Pancreas (tissue), 10 donors: ENCODE measurements at places on chromosomes 13 and 19. TPM values are rescaled to one million over a fixed set of nuclear protein-coding genes. Genes with fewer than 3 reads are reported as not detected.

- no peaks in the 10 kb centered on the region for H3K27me3 ChIP-seq
- no peak overlapping the region for H3K27ac ChIP-seq
- no peaks in the 10 kb centered on the region for H3K36me3 ChIP-seq
- H3K4me3 ChIP-seq: no peak overlapping the region
- no peaks in the 10 kb centered on the region for H3K4me1 ChIP-seq
Observed at GRCh38 chr13:81498969-81499368, 1158.0 kb upstream of the SPRY2 start.

GRCh38 chr19:46355234-46356148 lies 8.6 kb downstream of the PPP5C start:
- no peak for DNase-seq
- H3K4me3 ChIP-seq: no peak overlapping the region
- H3K27me3 ChIP-seq: no peaks in the 10 kb centered on the region
- H3K4me1 ChIP-seq: peaks cover 10% of the 10 kb centered on the region
- no peak overlapping the region for H3K27ac ChIP-seq

- no peaks in the 10 kb centered on the region for H3K36me3 ChIP-seq
- no peak for DNase-seq
- H3K27me3 ChIP-seq: no peaks in the 10 kb centered on the region
- H3K27ac ChIP-seq: no peak overlapping the region
- H3K4me1 ChIP-seq: peaks cover 27% of the 10 kb centered on the region
Observed at GRCh38 chr19:13037731-13038130, 42.5 kb downstream of the NFIX start.

Gene SPINT2
- total RNA-seq: 140 TPM
